Activated CD4-positive, alpha-beta T cell treated with anti-CD3 and anti-CD28 coated beads, Interleukin-2, amount 10 ng/mL, durations not matched to agents 24 days and 14 days (primary cell): ENCODE measurements at places on chromosomes 3 and 15.

DNA sequence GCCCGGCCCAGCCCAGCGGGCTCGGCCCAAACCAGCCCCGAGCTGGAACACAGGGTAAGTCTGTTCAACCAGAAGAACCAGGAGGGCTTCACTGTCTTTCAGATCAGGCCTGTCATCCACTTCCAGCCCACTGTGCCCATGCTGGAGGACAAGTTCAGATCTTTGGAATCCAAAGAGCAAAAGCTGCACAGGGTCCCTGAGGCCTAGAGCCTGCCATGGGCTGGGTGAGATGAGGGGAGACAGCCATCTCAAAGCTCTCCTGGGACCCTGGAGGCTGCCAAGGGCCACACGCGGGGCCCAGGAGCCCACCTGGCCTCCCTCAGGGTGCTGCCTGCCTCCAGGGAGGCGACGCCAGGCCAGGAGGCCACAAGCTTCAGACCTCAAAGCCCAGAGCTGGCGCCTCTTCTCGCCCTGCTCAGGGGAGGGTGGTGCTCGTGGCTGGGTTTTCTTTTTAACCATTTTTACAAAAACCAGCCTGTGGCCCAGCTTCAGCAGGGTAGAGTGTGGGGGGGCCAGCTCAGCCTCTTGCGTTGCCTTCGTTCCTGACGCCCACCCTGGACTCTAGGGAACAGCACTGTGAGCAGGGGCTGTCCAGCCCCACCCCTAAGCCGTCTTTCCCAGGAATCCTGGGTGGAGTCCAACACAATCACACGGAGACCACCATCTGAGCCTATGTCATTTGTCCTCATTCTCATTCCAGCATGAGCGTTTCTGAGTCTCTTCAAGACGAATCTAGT lies 107.0 kb downstream of the ETFA start:
- DNase-seq, result no peak

DNA sequence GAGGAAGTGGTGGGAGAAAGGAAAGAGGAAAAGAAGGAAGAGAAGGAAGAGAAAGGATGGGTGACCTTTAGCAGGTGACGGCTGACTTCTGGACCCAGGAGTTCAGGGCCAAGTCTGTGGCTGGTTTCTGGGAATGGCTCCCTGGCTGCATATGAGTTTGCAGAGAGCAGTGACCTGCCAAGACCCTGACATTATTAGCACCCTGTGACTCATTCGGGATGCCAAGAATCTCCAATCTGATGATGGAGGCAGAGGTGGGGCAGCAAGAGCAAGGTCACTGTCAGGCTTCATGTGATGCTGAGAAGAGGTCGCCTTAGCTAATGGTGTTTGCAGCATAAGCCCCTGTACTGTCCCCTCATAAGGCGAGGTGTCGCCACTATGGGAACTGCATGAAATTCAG lies 42.6 kb downstream of the MYZAP start:
- DNase-seq, result no peak

- DNase-seq, result no peak
These were observed 182.2 kb downstream of the NAALADL2 start for GRCh38 chr3:175041369-175041768.

DNA sequence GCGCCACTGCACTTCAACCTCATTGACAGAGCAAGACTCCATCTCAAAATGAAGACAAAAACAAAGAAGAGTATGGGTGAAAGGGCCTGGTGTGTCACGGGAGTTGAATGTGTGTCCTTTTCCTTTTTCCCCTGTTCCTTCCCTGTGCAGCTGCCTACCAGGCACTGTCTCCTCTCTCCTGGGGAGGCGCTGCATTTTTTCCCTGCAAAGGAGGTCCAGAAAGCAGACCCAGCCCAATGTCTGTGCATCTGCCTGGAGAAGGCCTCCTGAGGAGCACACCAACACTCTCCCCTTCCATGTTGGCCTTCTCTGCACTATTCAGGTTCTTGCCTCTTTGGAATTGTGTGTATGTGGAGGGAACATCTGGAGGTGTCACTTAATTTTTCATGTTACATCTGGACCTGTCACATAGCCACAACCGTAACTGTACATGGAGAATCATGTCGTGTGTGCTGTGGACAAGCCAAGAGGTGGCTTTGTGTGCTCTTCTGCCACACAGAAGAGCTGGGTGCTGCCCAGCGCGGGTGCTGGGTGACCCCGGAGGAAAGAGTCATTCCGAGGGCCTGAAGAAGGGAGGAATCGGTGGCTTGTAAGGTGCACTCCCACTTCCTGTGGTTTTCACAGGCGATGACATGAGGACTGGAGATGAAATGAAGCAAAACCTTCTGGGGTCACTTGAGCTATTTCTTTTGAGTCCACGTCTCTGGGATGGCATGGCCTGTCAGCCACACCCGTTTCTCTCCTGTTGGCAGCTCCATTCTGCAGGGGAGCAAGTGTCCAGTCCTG lies 46.5 kb upstream of the CGNL1 start:
- no peak for DNase-seq

- no peak for DNase-seq
These were observed 238.8 kb downstream of the CDIN1 start for GRCh38 chr15:36818260-36818659.

DNA sequence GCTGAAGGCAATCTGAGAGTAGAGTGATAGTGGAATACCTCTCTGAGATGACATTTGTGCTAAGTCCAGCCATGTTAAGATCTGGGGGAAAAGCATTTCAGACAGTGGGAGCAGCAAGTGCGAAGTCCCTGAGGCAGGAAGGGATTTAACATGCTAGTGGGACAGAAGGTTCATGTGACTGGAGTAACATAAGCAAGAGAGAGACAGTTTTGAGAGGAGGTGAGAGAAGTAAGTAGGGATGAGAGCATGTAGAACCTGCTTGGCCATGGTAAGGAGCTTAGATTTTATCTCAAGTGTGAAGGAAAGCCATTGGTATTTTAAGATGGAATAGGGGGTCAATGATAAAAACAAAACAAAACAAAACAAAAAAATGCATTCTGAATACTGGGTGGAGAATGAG lies 358.6 kb upstream of the KCNH8 start:
- no peak for DNase-seq

DNA sequence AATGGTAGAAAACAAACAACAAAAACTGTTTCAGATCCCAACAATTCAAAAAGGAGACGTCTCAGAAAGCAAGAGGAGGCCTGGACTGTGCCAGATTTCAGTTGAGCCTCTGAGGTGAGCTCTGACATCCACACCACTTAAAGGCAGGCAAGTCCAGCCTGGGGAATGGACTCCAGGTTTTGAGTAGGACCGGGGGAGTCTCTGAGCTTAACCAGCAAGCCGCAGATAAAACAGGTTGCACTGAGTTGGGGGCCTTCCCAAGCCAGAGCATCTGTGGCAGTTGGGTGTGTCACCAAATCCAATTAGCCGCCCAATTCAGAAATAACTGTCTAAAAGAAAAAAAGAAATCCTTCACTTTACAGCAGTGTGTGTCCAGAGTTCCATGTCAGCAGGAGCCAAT lies 54.7 kb downstream of the OXNAD1 start:
- DNase-seq, result no peak

- DNase-seq, result no peak
These were observed 28.3 kb upstream of the ALDH1L1 start for GRCh38 chr3:126208606-126209256.

GRCh38 chr15:49674370-49674769 lies 53.5 kb downstream of the DTWD1 start:
- DNase-seq, result no peak

DNA sequence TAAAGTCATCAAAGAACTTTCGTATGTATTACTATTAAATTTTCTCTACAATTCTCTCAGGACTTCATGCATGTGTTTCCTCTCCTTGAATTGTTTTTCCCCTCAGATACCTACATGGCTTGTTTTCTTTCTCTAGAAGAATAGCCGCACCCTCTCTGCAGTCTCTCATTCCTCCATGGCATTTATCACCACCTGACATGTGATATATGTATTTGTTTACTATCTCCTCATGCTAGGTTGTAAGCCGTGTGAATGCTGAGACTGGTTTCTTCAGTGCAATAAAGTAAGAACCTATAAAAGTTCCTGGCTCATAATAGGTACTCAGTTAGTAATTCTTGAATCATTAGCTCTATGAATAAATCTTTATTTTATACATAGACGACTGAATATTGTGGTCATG lies 149.2 kb downstream of the CNTN4 start:
- DNase-seq, result no peak

DNA sequence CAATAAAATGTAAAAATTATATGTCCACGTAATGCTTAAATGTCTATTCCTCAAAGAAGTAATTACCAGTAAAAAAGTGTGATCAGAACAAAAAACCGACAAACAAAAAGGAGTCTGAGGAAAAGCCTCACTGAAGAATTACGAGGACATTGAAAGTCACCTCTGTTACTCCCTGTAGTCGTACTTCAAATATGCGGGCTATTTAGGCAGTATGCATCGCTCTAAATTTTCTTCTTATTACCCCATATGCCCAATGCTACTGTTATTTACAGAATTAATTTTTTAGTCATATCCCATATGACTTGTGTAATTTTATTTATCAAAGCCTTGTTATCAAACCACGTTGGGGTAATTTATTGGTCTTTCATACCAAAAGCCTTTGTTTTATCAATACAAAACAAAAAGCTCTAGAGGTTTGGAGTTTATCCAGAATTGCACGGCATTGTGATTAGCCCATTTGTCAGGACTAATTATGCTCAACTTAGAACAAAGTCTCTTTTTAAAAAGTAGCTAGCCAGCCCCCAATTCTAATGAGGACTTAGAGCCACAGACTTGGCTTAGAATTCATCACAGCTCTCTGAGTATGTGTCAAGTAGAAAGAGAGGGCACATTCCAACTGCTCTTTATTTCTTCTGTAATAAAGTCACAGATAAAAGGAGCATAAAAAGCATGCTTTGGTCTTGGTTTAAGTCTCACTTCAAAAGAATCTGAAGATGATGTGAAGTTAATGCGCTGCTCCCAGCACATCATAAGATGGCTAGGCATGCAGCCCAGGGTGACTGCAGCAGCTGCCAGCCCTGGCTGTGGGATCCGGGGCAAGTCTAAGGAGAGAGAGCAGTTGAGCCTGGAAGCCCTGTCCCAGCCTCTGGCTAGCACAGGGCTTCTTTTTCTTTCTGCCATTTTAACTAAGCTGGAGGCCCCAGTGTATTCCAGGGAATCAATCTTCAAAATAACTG lies 521.0 kb downstream of the GABRG3 start:
- no peak for DNase-seq

GRCh38 chr3:131630097-131630496 lies 127.3 kb upstream of the MRPL3 start:
- no peak for DNase-seq

DNA sequence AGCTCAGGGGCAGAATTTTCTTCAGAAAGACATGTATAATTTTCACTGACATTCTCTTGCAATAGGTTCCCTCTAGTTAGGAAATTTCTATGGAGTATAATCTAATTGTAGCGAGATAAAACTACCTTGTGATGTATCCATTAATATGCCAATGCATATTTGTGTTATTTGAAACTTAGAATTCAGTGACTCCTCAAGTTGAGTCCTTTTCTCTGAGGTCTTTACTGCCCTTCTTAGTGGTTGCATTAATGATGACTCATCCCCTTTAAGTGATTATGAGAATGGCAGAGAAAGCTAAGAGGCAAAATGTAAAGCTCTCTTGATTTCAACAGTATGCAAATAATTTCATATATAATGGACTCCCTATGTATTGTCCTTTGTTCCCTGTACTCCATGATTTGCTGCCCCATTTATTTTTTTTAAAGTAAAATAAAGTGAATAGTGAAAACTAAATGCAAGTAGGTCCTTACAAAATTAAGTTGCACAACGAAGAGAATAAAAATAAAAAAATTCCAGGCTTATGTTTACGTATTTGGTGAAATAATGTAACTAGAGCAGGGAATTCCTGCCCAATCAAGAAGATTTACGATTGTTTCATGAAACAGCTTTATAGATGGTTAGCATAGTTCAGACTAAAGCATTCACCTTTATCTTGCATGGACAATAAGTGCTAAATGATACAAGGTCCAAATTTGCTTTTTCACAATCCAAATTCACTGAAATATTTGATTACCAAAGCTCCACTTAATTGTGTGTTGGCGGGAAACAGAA lies 78.1 kb downstream of the ZPLD1 start:
- no peak for DNase-seq

- DNase-seq, result no peak
These were observed 62.7 kb downstream of the SSUH2 start for GRCh38 chr3:8581806-8582445.

DNA sequence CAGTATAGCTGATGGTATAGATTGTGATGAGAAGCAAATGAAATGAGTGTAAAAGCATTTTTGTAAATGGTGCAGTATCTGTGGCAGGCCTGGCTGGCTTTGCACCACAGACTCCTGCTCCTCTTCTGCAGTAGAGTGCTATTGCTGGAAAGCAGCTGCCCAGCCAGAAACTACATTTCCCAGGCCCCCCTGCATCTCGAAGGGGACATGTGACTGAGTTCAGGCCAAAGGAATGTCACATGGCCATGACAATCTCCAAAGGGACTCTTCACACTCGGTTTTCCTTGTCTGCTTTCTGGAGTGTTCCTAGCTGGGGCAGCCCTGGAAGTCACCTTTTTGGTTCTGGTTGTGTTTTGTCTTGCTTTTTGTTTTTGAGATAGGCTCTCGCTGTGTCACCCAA lies 277.1 kb downstream of the SUCLG2 start:
- no peak for DNase-seq

- DNase-seq, result no peak
These were observed 43.9 kb upstream of the ARL8B start for GRCh38 chr3:5078151-5078550.

- no peak for DNase-seq
These were observed 50.0 kb upstream of the ADPGK start for GRCh38 chr15:72833561-72833960.

GRCh38 chr3:183980403-183980802 lies 37.3 kb downstream of the ABCC5 start:
- DNase-seq, result no peak

DNA sequence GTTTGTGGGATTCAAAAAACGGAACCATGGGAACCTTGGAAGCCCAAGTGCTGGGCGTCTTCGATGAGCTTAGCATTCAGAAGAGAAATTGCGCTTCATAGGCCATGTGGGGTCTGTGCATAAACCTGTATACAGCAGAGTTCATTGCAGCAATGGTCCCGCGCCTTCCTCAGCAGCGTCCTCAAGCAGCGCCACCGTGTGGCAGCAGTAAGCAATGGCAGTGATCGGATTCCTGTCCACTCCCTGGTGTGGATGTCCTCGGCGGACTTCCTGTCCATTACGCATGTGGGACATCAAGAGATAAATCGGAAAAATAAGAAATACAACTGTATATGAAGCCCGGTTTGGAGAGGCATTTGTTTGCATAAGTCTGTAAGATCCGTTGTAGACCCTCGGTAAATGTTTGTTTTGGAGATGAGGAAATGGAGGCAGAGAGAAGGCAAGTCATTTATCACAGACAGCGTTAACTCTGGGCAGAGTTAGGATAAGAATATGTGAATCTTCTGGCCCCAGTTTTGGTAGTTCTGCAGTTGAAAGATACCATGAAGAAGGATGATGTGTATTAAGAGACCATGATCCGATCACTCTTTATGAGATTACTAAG lies 57.7 kb downstream of the CNTN4 start:
- peak; percentile 56 for DNase-seq

DNA sequence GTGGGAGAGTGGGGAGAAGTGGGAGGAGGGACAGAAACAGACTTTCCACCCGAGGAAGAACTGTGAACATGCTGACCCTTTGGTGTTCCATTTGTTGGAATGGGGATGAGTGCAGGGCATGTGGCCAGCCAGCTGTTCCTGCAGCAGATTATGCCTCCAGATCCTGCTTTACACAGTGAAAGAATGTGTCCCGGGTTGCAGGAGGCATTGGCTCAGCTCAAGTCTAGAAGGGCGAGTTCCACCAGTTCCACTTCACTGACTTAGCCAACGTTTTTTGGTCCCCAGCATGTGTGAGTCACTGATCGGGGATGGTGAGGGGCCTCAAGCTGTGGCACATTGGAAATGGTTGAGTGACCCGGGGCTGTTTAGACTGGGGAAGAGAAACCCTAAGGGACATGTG lies 307.0 kb upstream of the ROPN1 start:
- DNase-seq, result peak; percentile 28
